H9 (cell line): ENCODE measurements at places on chromosomes 13 and 19.

DNA sequence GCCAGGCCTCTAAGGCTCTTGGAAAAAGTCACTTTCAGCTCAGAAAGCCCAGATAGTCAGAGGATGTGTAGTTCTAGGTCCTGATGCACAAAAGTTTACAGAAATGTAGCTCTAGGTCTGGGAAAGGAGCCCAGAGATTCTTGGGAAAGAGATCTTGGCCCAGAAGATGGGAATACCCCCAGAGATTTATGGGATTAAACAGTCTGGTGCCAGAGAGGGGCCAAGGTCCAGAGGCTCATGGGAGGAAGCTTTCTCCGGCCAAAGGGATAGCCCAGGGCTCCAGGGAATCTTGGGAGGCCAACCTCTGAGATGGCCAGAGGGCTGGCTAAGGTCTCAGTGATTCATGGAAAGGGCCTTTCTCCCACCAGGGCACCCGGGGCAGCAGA is 15.2 kb downstream of the BCAT2 start:
- no peak for DNase-seq

DNA sequence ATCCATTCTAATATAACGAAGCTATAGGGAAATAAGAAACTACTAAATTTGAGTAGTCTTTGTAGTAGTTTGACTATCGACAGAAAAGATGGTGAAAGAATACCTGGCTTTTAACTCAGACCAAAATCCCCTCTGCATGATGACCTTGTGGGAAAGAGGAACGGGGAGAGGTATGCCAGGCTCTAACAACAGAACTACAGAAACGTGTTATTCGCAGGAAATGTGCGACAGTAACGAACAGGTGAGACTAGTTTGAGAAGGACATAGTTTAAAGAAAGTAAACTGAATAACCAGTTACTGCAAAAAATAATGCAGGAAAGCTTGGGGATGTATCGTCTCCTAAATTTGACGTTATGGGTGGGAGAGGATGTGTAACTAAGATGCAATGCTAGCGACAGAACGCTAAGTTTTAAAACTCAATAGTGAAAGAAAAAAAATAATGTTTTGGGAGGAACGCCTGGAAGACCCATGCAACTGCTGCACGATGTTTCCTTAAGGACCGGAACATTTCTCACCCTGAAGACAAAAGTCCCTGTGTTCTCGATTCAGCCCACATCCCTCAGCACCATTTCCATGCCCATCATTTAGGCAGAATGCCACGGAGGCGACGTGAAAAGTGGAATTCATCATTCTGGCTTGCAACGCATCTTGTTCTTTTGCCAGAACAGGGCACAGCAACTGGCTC is 1.6 kb upstream of the RAP2A start:
- DNase-seq, result no peak

DNA sequence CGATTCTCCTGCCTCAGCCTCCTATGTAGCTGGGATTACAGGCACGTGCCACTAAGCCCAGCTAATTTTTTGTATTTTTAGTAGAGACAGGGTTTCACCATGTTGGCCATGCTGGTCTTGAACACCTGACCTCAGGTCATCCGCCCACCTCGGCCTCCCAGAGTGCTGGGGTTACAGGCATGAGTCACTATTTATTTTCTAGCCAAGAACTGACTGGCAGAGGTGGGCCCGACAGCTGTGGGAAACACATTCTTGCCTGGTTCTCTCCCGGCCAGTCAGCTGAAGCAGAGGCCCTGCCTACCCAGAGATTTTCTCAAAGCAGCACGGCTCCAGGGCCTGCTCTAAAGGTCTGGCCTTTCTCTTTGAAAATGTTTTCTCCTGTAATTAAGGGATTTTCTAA is 108.0 kb downstream of the KCTD15 start:
- DNase-seq, result peak; percentile 65

DNA sequence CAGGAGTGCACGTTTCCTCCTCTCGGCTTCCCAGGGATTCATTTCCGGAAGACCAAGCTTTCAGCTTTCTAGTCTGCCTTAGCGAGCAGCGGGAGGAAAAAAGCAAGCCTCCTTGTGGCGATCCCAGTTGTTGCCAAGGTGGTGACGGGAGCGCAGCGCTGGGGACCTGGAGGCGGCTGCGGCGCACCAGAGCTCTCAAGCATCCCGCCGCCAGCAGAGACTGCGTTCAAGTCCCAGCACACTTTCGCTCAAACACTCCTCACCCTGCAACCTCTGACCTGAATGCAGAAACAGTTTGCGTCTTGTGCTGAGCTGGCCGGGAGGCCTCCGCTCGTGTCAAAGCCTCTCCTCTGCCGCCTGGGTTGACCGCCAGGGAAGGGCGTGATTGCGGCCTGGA is 4.9 kb downstream of the GSX1 start:
- peak; percentile 80 for DNase-seq

DNA sequence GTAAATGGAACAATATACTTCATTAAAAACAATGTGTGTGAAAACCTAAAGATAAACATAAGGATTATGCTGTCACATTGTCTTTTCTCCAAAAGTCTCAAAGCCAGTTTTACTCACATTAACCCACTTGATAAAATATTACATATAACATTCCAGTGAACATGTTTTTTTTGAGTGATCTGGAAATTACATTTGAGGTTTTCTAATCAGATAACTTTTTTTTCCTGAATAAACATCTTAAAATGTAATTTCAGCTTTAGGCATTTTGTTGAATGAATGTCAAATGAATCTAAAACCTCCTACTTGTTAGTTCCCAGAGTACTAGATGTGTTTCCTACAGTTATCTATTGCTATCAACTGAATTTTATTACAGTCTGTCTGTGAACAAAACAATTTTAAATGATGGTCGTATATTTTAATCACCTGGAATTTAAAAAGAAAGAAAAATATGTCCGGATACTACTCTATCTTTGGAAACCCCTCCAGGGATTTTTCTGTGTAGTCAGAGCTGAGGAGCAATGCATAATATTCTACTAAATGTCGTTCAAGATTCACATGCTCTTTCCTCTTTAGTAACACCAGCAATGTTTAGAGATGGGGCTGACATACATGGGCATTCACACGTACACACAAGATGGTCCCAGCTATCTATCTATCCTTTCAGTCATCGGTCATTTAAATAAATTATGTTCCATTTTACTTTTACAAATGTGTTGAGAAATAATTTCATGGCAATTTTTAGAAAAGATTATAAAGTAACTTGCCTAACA is 283.9 kb downstream of the KLF12 start:
- no peak for DNase-seq

DNA sequence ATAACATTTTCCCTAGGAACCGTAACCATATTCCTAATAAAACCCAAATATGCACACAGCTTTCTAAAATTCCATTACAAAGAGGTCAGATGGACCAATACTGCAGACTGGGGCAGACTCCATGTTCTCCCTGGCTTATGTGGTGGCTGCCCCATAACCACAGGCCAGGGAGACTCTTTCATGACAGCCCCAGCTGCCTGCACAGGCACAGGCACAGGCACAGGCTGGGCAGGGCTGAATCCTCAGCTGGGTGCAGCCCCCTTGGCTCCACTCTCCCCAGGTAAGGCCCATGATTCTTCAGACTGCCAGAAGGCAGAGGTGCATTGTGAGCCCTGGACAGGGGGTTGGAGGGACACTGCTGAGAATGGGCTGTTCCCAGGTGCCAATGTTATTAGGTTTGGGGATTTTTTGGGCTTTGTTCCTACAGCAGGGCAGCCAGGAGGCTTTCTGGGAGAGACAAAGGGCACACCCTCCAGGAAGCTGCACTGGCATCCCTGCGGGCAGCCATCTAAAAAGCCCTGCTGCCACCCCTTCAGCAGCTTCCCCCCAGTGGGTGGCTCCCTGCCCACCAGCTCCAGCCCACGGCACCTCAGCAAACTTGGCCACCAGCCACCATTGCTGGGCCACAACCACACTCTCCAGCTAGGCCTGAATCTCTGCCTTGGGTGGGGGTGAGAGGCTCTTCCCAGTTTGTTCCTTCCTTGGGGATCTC is 20.0 kb downstream of the DOCK9 start:
- no peak for DNase-seq

GRCh38 chr19:2149980-2150793 is 1.2 kb downstream of the AP3D1 start:
- no peak for DNase-seq

GRCh38 chr19:45419396-45419795 is 4.3 kb downstream of the ERCC1 start:
- DNase-seq, result no peak

- DNase-seq, result no peak
These were observed 217.4 kb downstream of the TBC1D4 start for GRCh38 chr13:75264611-75265010.

GRCh38 chr13:112241288-112241687 is 134.9 kb upstream of the SPACA7 start:
- DNase-seq, result no peak

- DNase-seq, result no peak
These were observed 3.4 kb downstream of the DMWD start for GRCh38 chr19:45789035-45789786.

GRCh38 chr19:13729859-13730258 is 34.5 kb upstream of the MRI1 start:
- no peak for DNase-seq

DNA sequence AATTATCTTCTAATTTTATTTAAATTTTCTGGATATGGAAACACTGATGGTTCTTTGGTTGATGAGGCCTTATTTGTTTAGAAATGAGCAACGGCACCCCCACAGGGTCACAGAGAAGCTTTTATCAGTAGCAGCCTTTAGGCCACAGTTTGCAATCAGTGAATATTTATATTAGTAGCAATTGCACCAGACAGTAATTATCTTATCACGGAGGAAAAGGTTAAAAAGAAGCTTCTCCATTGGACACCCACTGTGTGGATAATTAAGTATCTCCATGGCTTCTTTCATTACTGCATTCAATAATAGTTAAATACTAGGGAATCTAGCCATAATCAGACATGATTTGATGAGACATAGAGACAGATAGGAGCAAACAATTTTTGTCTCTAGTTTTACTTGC is 2099.2 kb upstream of the PCDH20 start:
- DNase-seq, result no peak

DNA sequence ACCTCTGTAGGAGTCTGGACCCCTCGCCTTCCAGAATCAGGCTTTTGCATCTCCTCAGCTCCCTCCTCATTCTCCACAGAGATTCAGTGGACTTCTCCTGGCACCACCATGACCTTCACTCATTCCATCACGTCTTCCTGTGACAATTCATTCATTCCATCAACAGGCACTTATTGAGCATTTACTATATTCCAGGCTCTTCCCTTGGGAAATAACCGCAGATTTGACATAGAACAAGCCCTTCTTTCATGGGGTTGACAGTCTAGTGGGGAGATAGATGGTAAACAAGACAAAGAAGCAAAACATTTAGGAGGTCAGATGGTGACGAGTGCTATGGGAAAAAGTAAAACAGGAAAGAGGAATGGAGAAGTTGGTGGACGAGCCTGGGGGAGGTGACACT is 2.6 kb upstream of the SULT2B1 start:
- DNase-seq, result no peak

- DNase-seq, result peak; percentile 18
These were observed 1820.8 kb downstream of the UQCRFS1 start for GRCh38 chr19:27392027-27392632.

- DNase-seq, result no peak
These were observed 413.7 kb downstream of the DCT start for GRCh38 chr13:94065741-94066140.

DNA sequence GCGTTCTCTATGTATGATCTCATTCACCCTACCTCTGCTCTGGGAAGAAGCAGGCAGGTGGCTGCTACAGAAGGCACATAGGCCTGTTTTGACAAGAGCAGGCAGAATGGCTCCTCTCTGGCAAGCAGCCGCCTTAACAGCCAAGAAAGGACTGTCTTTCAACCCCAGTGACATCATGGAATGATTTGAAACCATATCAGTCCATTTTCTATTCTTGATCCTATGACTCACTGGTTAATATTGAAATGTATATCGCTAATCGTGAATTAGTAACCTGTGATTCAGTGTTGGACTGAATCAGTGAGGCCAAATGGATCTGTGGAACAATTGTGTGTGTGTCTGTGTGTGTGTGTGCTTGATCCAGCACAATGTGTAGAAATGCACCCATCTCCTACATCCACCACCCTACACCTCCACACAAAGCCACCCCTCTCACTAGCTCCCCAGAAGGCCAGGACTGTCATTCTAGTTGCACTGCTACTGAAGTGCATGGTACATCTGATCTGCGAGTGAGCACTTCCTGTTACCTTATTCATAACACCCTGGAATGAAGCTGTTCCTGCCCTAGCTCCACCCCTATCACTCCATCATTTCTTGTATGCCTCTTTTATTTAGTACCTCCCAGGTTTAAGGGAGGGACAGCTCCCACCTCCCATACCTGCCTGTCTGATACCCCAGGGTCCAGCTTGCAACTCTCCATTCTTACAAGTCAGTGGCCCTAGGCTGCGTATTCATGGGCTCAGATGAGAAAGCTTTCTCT is 460.0 kb downstream of the FOXO1 start:
- DNase-seq, result no peak

GRCh38 chr13:89432997-89433396 is 1761.8 kb downstream of the SLITRK5 start:
- DNase-seq, result no peak

DNA sequence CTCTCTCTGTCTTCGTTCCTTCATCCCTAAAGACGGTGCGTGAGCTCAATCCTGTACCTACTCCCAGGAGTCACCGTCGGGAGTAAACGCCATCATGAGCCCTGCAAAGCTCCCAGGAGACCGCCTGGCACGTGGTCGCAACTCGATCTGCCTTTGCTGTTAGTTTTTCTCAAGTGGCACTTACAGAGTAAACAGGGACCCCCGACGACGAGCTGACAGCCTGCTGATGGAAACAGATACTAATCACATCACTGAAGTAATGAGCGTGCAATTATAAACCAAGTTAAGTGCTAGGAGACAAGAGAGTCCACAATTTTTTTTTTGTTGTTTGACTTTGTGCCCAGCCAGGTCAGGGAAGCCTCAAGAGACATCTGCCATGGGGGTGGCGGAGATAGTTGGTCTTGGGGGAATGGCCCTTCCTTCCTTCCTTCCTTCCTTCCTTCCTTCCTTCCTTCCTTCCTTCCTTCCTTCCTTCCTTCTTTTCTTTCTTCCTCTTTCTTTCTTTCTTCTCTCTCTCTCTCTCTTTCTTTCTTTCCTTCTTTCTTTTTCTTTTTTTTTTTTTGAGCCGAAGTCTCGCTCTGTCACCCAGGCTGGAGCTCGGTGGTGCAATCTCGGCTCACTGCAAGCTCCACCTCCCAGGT is 23.6 kb downstream of the CACNG6 start:
- DNase-seq, result no peak

- no peak for DNase-seq
These were observed 1511.0 kb upstream of the SLC10A2 start for GRCh38 chr13:104577071-104577815.

DNA sequence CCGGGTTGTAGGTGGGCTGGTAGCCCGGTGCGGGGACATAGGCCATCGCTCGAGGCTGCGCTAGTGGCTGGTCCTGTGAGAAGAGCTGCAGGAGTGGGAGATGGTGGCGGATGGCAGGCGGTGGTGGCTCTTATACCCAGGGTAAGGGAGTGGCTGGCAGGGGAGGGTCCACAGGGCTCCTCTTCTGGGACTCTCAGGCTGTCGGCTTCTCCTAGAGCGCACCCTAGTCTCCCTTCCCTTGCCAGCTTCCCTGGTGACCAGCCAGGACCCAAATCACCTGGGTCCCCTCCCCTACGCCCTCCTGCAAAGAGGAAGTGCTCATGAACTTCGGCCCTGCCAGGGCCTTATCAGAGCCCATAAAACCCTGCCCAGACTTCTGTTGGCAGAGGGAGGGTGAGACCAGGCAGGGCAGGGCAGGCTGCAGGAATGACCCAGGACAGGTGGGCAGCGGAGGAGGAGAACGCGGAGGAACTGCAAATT is at the start of gene LGALS4:
TSS of gene LGALS4 (minus strand) at position 105 of the 480 bp plus-strand sequence. CDS start at position 46, 59 bp downstream.
- no peak for DNase-seq

GRCh38 chr19:31770223-31770622 is 421.0 kb upstream of the TSHZ3 start:
- DNase-seq, result no peak

GRCh38 chr13:25203127-25203740 is 31.1 kb upstream of the AMER2 start:
- no peak for DNase-seq
